ENCODE measurements at places on chromosomes 7 and 10.

DNA sequence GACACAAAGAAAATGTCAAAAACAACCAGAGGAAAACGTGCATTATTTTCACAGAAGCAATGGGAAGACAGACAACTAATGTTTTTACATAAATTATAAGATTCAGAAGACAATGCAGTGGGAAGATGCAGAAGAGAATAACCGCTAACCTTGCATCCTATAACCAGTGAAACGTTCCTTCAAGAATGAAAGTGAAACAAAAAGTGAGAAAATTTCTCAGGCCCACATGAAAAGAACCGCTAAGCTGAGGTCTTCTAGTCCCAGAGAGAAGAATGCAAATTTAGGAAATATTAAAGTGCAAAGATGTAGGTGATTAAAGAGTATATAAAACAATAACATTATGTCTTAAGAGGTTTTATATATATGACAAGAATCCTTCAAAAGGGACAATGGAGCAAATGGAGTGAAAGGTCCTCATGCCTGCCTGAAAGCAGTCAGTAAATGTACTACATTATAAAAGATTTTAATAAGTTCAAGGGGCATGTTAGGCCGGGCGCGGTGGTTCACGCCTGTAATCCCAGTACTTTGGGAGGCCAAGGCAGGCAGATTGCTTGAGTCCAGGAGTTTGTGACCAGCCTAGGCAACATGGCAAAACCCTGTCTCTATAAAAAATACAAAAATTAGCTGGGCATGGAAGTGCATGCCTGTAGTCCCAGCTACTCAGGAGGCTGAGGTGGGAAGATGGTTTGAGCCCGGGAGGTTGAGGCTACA, 43.1 kb upstream of the DDC start:
- DNase-seq: no peak

GRCh38 chr10:92052741-92053140, 129.2 kb downstream of the BTAF1 start:
- DNase-seq: no peak

DNA sequence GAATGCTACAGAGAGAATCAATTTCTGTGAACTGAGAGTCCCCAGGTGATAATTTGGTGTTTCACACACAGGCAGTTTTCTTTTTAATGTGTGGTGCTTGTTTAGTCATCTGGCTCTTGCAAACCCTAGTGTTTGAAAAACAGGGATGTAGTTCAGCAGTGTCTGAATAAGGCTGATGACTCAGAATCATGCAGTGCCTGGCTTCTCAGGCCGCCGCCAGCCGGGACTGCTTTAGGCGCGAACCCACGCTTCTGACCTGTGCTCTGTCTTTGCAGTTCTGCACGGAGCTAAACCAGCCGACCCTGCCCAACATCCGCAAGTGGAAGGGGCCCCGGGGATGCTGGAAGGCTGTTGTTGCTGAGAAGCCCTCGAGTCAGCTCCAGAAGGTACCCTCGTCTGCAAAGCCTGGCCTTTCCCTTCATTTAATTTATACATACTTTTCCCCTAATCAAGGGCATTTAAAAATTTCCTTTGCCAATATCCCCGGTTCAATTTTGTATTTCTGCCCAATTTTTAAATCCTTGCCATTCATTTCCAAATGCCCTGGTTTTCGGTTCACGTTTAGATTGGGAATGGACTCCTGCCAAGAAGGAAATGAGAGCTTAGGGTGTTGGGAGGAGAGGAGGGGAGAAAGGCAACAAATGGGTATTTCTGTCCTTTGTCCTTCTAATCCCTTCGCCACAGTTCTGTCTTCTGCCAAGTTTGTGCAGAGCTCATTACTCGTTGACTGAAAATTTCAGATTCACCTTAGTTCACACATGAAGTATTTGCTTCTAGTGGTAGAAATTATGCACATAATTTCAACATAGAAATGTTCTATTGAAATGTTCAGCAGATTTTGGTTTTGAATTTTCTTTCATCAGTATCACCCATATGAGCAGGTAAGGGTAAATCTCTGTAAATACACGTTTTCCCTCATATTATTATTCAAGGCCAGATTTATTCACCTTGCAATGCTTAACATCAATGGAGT, 108.5 kb upstream of the ANLN start:
- DNase-seq: no peak

- DNase-seq: no peak
These were observed 6.5 kb downstream of the GDI2 start for GRCh38 chr10:5806745-5807144.

DNA sequence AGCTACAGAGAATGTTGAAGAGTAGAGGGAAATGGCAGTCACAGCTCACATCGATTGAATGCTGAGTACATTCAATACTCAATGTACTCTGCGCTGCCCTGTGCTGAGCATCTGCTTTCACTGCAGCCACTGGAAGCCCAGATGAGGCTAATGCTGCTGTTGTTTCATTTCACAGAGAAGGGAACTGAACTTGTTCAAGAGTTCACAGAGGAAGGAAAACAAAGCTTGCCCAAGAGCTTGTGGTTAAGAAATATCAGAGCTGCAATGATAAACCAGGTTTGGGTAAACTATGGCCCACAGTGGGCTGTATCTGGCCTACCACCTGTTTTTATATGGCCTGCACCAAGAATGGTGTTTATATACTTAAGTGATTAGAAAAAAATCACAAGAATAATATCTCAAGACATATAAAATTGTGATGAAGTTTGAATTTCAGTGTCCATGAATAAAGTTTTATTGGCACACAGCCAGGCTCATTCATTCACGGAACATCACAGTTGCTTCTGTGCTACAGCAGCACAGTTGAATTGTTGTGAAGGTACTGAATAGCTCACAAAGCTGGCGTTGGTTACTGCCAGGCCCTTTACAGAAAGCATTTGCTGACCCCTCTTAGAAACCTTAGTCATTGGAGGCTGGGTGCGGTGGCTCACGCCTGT, 64.1 kb downstream of the CFAP58 start:
- DNase-seq: no peak

- DNase-seq: no peak
These were observed 119.0 kb upstream of the IMMP2L start for GRCh38 chr7:111681242-111681641.

DNA sequence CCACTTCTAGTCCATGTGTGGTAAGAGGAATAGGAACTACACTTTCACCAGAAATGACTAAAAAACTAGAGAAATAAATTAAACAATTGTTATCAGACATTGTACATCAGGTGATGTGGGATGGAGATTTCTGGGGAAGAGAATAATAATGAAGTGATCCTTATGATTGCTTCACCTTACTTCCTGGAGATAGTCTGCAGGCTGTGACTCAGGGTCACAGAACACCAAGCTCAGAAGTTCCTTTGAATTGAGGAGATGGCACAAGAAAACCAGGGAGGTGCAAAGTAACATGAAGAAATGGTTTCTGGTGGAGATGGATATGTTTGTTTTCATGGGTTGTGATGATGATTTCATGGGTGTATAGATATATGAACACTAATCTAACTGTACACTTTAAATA, 44.5 kb downstream of the ZWINT start:
- DNase-seq: no peak

- DNase-seq: no peak
These were observed 120.8 kb upstream of the PDLIM1 start for GRCh38 chr10:95411635-95412034.

- DNase-seq: no peak
These were observed 150.8 kb downstream of the ARID5B start for GRCh38 chr10:62052276-62052675.

- no peak for DNase-seq
These were observed 270.3 kb downstream of the ELFN1 start for GRCh38 chr7:1940402-1940786.

- no peak for DNase-seq
These were observed 22.8 kb upstream of the TTYH3 start for GRCh38 chr7:2608921-2609411.

DNA sequence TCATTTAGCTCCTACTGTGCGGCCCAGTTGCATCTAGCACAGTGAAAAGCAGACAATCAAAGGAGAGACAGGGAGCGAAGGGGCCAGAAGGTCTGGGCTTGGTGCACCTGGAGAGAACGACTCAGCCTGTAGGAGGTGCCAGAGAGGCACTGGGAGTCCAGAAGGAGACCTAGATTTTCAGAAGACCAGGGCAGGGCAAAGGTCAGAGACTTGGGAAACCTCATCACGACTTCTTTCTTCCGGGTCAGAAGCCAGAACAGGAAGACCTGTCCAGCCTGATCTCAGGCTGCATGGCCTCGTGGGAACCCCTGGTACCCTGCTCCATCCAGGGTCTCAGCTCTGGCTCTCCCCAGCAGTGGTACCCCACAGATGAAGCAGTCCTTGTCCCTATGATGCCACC, 5.2 kb downstream of the AGAP3 start:
- DNase-seq: no peak

- no peak for DNase-seq
These were observed 6.7 kb downstream of the TES start for GRCh38 chr7:116216956-116217571.

- no peak for DNase-seq
These were observed 544.1 kb downstream of the XPNPEP1 start for GRCh38 chr10:109379186-109379585.

DNA sequence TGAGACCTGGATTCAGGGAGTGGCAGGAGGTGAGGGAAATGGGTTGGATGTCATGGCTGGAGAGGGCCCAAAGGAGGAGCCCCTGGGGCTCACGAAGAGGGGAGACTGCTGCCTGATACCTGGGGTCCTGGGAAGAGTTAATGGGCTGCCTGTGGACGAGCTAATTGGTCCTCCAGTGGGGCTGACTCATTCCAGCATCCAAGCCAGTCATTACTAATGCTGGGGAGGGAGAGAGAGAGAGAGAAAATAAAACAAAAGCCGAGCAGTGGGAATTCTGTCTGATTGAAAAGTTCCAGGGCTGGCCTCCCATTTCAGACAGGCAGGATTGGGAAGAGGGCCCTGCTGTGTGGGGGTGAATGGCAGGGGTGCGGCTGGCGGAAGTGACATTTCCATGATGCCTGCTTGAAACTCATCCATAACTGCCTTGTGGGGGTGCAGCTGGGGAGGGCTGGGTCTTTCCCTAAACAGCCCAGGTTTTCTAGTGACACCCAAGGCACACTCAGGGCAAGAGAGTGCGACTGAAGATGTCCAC, 297.8 kb downstream of the RPS24 start:
- DNase-seq: no peak

- no peak for DNase-seq
These were observed 81.3 kb upstream of the CXCL12 start for GRCh38 chr10:44466236-44466635.

- no peak for DNase-seq
These were observed 55.8 kb downstream of the PIK3AP1 start for GRCh38 chr10:96664563-96664962.

GRCh38 chr7:110358028-110358427, 732.9 kb upstream of the LRRN3 start:
- DNase-seq: no peak

DNA sequence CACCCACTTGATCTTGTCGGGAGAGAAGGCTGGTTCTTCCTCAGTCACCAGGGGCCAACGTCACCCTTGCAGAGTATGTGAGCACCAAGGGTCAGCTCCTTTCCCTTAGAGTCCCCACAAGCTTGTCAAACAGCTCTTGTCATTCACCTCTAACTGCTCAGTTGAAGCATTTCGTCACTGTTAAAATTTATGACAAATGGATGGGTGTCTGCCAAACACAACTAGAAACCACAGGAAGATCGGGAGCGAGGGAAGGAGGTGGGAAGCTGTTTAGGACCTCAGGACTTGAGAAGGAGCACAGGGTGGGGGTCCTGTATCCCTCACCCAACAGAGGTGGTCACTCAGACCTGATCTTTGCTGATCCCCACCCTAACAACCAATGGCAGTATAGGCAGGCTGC, 373.3 kb upstream of the IGFBP3 start:
- DNase-seq: no peak

DNA sequence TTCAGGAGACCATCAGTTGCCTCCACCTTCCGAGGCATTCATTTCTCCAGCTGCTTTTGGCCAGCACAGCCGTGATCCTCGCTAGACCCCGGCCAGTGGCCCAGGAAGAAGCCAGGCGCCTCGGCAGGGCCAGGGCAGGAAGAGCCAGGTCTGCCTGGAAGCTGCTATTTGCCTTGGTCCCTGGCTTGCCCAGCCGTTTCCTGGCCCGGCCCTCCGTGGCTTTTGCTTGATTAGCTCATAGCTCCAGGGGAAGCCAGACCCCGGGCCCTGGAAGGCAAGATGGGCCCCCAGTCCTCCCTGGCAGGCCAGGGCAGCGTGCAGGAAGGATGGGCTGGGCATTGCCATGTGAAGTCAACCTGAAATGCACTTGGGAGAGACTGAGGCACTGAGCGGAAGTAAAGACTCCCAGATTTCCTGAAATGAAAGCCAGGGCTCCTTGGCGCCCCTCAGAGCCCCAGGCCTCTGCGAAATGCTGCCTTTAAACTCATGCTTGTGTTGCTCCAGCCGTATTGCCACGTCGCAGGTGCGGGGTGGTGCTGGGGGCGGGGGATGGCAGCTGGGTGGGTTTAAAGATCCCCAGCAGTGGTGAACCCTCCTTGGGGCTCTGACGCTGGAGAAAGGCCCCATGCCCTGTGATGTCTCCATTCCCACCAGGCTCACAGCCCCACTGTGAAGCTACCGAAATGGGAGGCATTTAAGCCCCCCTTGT, 160.6 kb downstream of the GRK5 start:
- no peak for DNase-seq

DNA sequence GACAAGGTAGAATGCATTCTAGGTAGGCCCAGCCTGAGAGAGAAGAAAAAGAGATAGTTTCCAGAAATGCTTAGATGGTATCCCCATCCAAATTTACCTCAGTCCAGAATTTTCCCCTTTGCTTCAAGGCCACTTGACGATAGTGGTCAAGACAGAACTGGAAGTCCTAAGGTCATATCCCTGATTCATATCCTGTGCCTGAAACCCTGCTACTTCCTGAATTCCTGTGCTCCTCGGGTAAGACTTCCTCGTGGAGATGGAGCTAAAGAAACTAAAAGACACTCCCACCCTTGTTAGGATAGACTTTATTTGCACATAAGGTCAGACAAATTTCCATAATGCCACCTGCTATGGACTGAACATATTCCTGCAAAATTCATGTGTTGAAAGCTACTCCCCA, 175.9 kb downstream of the EVX1 start:
- DNase-seq: no peak

Data from progenitor cell of endocrine pancreas (in vitro differentiated cells).